ENCODE measurements at places on chromosomes 7 and 10.
A peak's percentile ranks its signal among the peaks of the same experiment; 100 is the strongest.

DNA sequence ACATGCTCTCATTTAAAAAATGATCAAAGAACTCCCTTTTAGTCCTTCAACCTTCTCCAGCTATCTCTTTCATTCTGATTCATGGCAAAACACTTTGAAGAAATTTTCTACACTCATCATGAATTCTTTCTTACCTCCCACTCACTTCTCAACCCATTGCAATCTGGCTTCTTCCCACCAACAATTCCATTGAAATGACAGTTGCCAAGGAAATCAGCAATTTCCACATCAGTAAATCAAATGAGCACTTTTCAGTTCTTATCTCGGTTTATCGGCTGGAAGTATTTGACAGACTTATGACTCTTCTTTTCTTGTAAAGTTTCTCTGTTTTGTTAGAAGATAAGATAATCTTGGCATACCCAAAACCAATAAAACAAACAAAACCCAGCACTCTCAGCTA lies 99.1 kb upstream of the CACNA2D1 start:
- DNase-seq: no peak

- no peak for DNase-seq
These were observed 2.0 kb upstream of the USP54 start for GRCh38 chr10:73593110-73593509.

GRCh38 chr7:106772655-106773108 lies 92.4 kb upstream of the PIK3CG start:
- no peak for DNase-seq

- DNase-seq: no peak
These were observed 1189.2 kb downstream of the TYW1 start for GRCh38 chr7:68185631-68186456.

- no peak for DNase-seq
These were observed 28.5 kb downstream of the CHCHD3 start for GRCh38 chr7:133053321-133053891.

DNA sequence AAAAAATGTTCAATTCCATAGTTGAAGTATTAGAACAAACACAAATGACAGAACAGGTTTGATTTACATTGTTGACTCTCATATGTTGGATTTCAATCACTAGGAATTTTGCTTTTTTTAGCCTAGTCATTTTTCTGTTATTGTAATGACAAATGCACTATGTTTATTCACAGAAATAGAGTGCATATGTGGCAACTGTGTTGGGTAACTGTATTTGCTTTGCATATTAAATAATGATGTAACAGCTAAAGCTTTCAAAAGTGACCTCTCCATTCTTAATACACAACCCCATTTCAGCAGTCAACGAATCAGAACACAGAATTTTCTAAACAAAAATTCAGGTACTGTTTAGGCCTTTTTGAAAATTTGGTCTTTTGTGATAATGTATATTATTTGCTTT lies 54.0 kb upstream of the SLC26A5 start:
- DNase-seq: no peak

- DNase-seq: peak; percentile 38
These were observed 93.6 kb downstream of the CACNB2 start for GRCh38 chr10:18233775-18234174.

DNA sequence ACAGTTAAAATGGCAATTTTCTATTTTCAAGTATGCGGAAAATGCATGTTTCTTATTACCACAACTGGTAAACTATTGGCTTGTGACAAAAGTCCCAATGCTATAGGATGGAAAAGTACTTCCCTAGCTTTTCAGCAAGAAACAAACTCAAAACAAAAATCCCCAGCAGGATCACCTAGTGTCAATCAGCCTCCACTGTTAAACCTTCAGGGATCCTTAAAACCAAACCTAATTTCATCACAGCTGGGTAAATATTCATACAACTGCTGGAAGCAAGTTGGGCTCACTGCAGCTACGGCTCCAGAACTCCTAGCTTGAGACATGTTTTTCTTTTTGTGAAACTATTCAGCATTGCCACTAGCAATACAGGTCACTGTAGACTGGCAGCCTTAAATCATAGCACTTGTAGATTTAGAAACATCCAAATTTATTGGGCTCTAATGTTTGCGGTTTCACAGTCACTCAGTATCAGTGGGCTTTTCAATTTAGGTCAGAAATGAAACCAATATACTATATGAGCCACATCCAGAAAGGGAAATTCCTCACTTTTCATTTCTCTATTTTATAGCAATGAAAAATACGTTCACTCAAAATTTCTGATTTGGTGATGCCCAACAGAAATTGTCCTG lies 145.2 kb upstream of the ANK3 start:
- no peak for DNase-seq

- DNase-seq: no peak
These were observed 26.6 kb upstream of the DDC start for GRCh38 chr7:50591480-50592438.

DNA sequence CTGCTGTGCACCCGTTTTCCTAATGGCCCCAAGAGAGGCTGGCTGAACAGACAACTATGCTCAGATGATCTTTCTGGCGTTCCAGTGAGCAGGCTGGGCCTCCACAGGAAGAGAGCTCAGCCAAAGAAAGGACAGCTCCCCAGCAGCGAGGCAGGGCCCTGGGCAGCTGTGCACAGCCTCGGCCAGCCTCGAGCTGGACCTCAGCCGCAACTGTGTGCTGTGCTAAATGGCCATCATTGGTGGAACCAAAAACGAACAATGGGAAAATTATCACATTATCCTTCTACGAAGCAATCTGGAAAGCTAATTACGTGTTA lies 97.5 kb downstream of the CTBP2 start:
- DNase-seq: no peak

DNA sequence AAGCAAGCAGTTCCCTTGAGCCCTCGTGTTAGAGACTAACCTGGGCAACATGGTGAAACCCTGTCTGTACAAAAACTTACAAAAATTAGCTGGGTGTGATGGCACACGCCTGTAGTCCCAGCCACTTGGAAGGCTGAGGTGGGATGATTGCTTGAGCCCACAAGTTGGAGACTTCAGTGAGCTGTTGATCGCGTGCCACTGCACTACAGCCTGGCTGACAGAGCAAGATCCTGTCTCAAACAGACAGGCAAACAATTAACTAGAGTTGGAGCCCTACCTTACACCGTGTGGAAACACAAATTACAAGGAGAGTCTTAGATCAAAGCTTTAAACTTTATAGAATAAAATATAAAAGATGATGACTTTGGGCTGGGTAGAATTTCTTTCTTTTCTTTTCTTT lies 219.5 kb downstream of the CUX1 start:
- DNase-seq: no peak

DNA sequence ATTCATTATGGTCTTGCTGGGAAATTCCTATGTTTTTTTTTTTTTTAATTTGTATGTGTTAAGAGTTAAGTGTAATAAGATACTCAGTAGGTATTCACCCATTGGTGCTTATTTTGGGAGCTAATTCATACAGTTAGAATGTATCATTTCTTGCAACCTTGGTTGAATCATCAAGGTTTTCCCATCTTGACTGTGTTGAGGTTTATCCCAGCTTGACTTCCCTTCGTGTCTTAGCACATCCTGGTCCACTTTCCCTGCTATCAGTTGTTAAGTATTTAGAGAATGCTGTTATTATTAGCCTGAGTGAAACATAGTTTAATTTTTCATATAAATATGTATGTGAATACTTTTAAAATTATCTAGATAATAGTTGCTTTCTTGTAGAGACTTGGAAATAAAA lies 20.8 kb downstream of the RALA start:
- no peak for DNase-seq

- DNase-seq: peak; percentile 37
These were observed 14.0 kb downstream of the AP5Z1 start for GRCh38 chr7:4789194-4790077.

- no peak for DNase-seq
These were observed 117.2 kb upstream of the KLF6 start for GRCh38 chr10:3902054-3902808.

DNA sequence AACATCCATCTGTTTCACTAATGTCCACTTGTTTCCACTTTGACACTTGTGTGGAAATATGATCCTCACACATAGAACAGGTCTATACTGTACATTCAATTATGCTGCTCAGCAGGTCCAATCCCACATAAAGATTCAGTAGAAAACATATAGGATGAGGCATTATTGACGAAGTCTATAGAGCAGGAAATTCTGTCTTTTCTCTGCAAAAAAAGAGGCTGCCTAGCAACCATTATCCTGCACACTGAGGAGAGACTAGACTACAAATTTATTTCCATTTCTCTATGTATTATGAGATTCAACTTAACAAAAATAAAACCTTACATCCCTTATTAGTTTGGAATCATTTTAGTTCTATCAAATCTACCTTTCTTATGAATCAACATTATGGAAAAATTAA lies 204.6 kb upstream of the POM121L12 start:
- no peak for DNase-seq

DNA sequence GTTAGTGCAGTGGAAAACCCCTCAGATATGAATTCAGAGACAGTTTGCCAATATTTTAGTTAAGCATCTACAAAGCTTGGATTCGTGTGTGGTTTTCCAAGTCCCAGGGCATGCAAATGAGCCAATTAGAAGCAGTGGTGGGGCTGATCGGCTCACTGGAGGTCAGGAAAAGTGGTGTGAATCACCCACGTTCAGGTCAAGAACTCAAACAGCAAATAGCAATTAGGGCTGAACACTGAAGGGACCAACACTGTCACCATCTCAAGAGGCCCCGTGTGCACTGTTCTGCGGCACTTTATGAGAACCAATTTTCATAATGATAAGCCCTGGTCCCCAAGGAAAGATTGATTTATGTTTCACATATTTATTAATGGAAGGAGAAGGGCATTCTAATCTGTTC lies 68.9 kb downstream of the ADARB2 start:
- no peak for DNase-seq

DNA sequence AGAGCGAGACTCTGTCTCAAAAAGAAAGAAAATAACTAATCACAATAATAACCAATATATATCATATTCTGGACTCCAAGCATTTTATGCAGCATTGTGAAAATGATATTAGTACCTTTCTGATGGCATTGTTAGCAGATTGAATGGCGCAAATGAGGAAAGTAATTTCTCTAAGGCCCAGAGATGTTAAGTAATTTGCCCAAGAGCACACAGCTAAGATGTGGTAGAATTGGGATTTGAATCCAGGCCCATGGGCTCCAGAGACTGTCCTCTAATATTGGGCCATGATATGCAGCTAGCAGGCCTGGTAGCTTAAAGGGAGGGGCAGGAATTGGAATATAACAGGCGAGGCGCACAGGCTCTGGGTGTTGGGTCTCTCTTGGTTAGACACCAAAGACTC lies 44.1 kb downstream of the ZNF503 start:
- DNase-seq: no peak

DNA sequence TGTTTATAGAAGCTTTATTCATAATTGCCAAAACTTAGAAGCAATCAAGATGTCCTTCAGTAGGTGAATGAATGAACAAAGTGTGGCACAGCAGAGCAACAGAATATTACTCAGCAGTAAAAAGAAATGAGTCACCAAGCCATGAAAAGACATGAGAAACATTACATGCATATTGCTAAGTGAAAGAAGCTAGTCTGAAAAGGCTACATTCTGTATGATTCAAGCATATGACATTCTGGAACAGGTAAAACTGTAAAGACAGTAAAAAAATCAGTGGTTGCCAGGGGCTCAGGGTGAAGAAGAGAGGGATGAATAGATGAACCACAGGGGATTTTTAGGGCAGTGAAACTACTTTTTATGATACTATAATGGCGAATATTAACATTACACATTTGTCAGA lies 80.9 kb upstream of the APBB1IP start:
- no peak for DNase-seq

- no peak for DNase-seq
These were observed 60.5 kb upstream of the BET1 start for GRCh38 chr7:94064541-94065191.

DNA sequence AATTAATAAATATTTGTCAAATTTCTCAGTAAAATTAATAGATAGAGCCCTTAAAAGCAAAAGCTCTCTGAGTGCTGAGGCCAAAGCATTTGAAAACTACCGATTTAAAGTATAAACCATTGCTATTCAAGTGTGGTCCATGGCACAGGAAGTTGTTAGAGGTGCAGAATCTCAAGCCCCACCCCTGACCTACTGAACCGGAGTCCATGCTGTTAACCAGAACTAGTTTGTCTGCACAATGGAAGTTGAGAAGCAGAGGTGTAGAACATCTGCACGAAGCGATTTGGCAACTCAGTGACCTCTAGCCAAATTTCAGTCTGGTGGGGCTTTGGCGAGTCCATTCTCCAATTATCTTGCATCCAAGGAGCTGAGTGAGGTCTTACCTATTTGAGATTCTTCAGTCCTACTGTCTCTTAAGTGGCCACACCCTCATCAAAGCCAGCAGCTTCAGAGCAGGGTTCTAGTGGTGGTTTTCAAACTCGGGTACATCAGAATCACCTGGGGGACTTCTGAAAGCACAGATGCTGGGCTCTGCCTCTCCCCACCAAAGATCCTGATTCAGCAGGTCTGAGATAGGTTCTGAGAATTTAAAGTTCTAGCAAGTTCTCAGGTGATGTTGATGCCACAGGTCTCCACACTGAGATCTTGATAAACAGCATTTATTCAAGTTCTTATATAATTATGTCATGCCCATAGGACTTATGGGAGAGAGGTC lies 96.8 kb upstream of the SAMD8 start:
- DNase-seq: no peak

GRCh38 chr10:105596749-105597148 lies 955.7 kb downstream of the SORCS3 start:
- DNase-seq: no peak

GRCh38 chr10:63438506-63439498 lies 27.0 kb downstream of the JMJD1C start:
- DNase-seq: no peak

DNA sequence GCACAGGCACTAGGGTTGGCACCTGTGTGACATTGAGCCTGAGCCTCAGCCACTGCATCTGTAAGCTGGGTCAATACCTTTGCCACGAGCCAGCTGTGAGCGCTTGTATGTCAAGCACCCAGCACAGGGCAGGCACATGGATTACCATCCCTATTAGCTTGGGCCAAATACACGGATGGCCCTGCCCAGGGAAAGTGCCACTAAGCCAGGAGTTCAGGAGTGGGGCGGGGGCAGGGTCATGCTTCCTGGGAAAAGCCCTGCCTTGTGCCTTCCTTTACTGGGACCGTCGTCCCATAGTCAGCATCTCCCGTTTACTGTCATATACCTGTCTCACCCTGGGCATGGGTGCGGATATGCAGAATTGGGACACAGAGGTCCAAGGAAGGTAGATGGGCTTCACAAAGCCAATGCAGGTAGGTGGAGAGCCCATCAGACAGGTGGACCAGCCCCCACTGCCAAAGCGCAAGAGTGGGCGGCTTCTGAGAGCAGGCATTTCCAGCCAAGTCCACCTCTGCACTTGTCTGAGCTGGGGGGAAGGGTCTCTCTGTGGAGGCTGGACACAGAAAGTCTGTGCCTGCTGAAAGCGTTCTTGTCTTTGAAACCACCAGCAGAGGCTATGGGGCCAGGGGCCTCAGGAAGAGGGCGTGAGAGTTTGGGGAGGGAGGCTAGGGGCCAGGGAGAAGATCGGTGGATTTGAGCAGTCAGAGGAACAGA lies 72.6 kb downstream of the VWA2 start:
- DNase-seq: no peak

DNA sequence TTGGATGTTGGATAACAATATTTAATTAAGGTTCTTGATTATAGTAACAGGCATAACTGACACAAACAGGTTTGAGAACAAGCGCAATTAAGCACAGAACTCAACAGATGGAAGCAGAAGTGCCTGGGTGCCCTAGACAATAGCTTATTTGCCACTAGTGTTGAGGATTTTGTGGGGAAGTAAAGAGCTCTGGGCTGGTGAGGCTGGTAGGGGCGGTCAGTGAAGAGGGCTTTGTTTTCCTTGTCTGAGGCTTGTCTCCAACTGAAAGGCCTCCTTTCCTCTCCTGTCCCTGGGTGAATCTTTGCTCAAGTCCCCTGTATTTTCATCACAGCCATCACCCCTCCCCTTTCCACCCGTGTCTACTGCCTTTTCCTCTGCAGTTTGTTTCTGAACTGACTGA lies 104.6 kb downstream of the KAT6B start:
- DNase-seq: no peak

Data from iPS-NIHi11 (cell line).